Kidney epithelial cell (primary cell): ENCODE measurements at places on chromosomes 5 and 9.

GRCh38 chr5:134521841-134522240 lies 3.6 kb upstream of the JADE2 start:
- DNase-seq = no peak

GRCh38 chr9:35414889-35415288 lies 75.0 kb upstream of the RUSC2 start:
- no peak for DNase-seq

GRCh38 chr9:19375538-19375937 lies 4.5 kb downstream of the RPS6 start:
- DNase-seq = no peak

- no peak for DNase-seq
Observed at GRCh38 chr5:66089384-66089783, 54.7 kb upstream of the SREK1 start.

GRCh38 chr9:21941337-21941995 lies 52.7 kb downstream of the CDKN2A start:
- DNase-seq = no peak

DNA sequence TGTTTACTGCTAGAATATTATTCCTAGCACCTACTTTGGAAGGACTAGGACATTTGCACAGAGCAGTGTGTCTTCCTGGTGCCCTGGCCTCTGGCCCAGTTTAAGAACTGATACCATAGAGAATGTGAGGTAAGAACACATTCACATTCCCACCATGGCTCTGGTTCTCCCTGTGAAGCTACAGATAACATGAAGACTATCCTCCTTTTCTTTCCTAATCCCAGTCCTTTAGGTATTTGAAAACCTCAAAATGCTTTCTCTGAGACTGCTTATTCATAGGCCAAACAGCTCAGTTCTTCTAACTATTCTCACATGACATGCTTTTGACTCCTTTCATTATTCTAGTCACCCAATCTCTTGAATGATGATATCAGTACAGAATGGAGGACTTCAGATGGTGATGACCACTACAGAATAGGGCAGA lies 11.9 kb downstream of the FAM219A start:
- DNase-seq = no peak

DNA sequence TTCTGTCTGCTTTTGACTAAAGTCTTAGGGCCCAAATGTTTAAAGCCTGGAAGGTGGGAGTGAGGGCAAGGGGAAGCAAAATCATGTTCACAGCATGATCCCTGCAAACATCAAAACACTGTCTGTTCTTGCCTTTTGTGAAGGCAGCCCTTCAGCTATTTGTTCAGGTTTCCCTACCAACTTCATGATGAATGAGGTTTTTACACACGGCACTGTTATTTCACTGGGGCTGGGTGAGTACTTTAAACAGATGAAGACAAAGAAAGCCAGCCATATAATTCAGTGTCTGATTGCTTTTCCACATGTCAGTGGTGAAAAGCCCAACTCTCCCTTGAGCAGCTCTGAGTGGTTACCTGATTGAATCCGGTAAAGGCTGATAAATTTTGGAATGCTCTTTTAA lies 224.7 kb upstream of the GRAMD2B start:
- DNase-seq = no peak

- peak; percentile 5 for DNase-seq
Observed at GRCh38 chr5:31962871-31963307, 211.2 kb downstream of the GOLPH3 start.

- DNase-seq = no peak
Observed at GRCh38 chr9:85528142-85528541, 213.6 kb downstream of the AGTPBP1 start.

- DNase-seq = no peak
Observed at GRCh38 chr5:175475248-175475647, 3.1 kb upstream of the SFXN1 start.

DNA sequence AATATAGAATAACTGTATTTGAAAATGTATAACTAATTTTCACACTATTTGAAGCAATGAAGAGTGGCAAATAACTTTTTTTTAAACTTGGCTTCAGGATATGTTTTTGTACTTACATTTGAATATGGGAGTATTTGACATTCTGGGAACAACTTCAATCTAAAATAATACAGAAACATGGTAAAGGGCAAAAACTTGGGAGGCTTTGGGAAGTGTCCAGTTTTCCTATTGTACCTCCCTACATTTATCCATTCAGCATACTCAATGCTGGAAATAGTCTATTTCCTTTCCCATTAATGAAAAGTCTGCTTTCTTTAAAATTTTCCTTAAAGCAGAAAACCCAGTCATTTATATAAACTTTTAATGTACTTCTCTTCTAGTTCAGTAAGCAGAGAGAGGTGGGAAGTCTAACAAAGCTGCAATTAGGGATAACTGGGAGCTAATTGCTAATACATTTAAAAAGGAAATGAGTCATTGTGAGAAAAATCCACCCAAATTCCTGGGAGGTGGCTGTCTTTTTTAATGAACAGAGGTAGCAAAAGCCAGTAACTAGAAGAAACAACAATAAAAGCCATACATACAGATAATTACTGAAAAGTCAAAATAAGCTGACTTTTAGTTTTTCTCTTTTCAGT lies 128.8 kb downstream of the FBN2 start:
- no peak for DNase-seq

DNA sequence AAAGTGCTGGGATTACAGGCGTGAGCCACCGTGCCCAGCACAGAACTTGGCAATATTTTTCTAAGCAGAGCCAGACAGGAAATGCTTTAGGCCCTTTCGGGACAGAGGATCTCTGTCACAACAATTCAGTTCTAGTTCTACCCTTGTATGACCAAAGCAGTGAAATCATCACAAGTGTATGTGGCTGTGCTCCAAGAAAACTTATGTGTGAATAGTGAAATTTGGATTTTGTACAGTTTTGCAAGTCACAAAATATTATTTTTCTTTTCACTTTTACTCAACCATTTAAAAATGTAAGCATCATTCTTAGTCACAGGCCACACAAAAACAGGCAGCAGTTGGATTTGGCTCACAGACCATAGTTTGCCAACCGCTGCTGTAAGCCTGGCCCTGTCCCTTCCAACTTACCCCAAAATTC lies 20.4 kb upstream of the PRUNE2 start:
- no peak for DNase-seq

DNA sequence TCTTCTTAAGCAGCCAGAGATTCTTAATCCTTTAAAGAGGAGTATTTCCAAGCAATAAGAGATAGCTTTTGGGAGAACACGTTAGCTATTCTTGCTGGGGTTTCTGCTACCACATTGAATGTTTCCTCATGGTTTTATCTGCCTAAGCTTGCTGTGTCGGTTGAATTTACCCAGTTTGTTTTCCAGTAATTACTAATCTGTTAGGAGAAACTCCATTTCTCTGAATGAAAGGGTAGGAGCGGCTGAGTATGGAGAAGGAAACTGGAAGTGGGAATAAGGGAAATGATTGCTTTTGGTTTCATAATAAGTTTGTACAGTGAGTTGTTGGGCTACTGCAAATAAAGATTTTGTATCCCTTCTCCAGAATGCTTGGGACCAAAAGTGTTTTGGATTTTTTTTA lies 1.2 kb downstream of the JAK2 start:
- no peak for DNase-seq

- no peak for DNase-seq
Observed at GRCh38 chr5:167513381-167513780, 778.1 kb upstream of the WWC1 start.

DNA sequence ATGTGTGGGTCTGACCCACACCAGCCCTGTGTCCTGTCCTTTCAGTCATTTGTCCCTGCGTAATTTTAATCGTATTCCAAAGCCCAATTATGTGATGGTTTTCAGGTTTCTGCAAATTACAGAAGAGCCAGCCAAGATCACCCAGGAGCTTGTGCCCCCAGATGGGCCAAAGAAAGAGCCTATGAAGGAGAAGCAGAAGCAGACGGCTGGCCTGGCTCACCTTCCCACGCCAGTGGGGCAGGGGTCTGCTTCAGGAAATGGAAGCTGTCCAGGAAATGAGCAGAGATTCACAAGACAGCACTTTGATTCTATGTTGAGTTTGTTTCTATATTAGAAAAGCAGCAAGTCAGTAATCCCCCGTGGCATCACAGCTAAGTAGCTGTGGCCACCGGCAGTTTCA lies 11.7 kb downstream of the S1PR3 start:
- no peak for DNase-seq

DNA sequence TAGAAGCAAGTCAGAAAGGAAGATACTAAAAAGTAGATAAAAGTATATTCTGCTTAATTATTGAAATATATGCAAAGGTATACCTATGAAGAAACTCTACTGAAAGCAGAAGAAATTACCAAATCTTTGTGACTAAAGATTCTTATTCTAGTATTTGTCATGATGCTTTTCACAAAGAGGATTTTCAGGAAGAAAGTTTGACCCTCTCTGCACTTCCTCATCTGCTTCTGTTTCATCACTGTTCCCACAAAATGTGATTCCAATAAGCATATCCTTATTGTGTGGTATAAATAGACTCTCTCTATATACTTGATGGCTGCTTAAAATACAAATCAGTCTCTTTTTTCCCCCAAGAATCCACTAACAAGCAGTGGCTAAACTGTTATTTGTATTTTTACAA lies 2139.6 kb upstream of the ACO1 start:
- DNase-seq = no peak

GRCh38 chr9:81832571-81833285 lies 95.5 kb upstream of the SPATA31D4 start:
- no peak for DNase-seq

DNA sequence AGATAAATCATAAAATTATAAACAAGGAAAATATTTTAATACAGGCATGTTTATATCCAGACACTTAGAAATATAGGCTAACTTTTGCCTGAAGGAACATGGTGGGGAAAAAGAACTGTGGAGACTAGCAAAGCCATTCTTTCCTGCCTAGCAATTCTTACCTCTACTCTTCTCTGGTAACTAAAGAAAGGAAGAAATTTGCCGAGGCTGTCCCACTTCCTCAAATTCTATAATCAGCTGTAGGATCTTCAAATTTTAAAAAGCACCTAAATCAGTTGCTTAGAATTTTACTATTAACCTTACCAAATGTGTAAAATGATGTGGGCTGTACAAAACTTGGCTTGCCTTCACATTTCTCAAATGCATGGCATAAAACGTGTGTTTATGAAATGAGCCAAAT lies 249.1 kb upstream of the SMARCA2 start:
- no peak for DNase-seq

DNA sequence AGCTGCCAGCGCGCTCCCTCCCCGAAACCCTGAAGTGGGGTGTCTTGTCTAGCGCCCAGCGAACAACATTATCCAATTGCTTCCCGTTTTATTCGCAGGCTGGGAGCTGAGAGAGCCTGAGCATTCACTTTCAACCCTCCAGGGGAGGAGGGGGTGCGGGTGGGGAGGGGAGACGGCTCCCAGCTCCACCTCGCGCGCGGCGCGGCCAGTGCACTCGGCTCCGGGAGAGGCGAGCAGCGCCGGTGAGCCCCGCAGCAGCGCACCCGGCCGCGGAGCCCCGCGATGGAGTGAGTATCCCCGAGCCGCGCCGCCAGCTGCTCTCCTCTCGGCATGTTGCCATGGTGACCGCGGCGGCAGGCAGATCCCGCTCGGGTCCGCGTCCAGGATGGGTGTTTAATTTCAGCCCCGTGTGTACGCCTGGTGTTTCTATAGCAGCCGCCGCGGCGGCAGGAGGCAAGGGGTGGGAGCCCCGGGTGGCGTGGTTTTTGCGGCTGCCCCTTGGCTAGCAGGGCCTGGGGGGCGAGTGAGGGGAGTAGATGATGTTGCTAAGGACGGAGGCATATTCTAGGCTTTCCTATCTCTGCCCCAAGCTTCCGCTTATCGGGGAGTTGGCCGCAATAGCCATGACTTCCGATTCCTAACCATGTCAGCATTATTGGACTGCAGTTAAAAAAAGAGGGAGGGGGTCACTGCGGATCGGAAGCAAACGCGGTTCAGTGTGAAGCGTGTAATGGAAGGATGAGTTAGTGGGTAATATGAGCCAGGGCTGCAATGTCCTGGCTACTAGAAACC lies 139.2 kb upstream of the PALM2AKAP2 start:
- DNase-seq = no peak

- no peak for DNase-seq
Observed at GRCh38 chr9:114655689-114656088, 1.9 kb downstream of the TEX53 start.

DNA sequence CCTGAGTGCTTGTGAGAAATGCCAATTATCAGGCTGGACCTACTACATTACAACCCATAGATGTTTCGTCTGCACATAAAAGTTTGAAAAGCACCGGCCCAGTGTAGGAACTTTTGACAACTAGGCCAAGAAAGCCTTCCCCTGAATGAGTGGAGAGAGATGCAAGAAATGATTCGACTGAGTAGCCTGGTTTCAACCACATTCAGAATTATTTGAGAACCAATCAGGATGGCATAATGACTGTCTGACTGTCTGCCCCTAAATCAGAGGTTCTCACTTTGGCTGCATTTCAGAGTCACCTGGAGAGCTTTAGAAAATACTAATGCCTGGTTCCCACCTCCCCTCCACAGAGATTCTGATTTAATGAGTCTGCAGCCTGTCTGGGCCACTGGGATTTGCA lies 61.1 kb downstream of the FRMD3 start:
- no peak for DNase-seq

DNA sequence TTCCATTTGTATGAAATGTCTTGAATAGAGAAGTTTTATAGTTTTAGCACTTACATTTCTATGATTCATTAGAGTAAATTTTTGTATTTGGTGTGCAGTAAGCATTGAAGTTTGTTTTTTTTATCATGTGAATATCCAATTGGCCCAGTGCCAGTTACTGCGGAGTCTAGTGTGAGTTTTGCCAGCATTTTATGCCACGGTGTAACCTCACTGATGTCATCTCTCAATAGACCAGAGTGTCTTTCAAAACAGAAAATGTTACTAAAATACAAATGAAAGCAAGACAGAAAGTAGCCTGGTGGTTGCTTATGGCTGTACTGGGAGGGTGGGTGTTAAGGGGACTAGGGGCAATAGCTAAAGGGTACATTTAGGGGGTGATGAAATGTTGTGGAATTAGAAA lies 62.8 kb downstream of the IPPK start:
- DNase-seq = no peak

- DNase-seq = no peak
Observed at GRCh38 chr9:96418920-96419690, 935 bp upstream of the ZNF367 start.

DNA sequence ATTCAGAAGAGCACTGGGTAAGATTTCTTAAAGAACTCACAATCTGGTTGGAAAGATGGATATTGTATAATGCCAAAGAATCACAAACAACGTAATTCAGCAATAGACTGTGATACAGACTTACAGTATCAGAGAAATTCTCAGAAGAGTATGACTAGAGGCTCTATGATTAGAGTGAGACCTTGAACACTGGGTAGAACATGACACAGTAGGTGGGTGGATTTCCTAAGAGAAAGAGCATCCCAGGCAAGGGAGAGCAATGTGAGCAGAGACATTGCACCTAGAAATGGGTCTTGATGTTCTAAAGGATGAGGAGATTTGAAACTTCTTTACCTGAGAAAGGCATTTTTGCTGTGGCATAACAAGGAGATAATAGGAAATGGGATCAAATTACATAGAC lies 27.3 kb upstream of the CAST start:
- DNase-seq = no peak

GRCh38 chr9:81141961-81142360 lies 547.4 kb downstream of the TLE1 start:
- no peak for DNase-seq

GRCh38 chr5:96023518-96023917 lies 61.9 kb upstream of the ELL2 start:
- no peak for DNase-seq

- DNase-seq = no peak
Observed at GRCh38 chr5:35778259-35778769, 78.4 kb upstream of the IL7R start.
